Activated CD4-positive, alpha-beta T cell treated with anti-CD3 and anti-CD28 coated beads, Interleukin-2, amount 50 U/mL, for 24 hours (primary cell): ENCODE measurements at places on chromosomes 7 and 10.

GRCh38 chr7:22681312-22681711 lies 45.7 kb upstream of the IL6 start:
- no peak for DNase-seq

DNA sequence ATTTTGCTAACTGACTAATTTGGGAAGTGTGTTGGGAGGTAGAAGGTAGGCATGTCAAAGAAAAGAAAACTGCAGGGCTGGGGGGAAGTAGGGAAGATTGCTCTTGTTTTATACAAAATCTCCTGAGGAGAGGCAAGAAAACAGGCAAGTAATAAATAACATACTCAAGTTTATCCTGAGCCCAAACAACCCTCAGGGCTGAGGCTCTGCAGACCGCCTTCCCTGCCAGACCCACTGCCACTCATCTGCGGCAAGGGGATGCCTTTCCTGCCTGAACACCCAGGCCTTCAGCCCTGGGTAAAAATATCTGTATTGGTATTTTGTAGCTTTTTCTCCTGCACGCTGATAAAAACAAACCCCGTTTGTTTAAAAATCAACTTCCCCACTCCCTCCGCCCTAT lies 399.8 kb upstream of the NFE2L3 start:
- no peak for DNase-seq

GRCh38 chr7:132133501-132133900 lies 442.8 kb downstream of the PLXNA4 start:
- no peak for DNase-seq

DNA sequence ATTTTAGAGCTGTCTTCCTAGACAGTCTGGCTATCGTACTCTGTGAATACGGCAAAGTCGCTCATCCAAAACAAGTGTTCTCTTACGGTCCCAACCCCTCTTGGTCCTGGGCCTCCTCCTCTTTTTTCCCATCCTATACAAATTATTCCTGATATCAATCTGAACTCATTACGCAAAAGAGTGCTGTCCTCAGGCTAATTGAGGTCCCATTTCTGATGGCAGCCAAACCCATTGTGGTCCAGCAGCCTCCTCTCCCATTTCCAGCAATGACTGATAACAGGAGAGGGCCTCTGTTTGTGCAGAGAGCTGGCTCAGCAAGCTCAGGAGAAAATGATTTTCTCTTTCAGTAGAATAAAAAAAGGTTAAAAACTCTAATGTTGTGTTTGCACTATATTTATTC lies 203.4 kb upstream of the GHITM start:
- no peak for DNase-seq

DNA sequence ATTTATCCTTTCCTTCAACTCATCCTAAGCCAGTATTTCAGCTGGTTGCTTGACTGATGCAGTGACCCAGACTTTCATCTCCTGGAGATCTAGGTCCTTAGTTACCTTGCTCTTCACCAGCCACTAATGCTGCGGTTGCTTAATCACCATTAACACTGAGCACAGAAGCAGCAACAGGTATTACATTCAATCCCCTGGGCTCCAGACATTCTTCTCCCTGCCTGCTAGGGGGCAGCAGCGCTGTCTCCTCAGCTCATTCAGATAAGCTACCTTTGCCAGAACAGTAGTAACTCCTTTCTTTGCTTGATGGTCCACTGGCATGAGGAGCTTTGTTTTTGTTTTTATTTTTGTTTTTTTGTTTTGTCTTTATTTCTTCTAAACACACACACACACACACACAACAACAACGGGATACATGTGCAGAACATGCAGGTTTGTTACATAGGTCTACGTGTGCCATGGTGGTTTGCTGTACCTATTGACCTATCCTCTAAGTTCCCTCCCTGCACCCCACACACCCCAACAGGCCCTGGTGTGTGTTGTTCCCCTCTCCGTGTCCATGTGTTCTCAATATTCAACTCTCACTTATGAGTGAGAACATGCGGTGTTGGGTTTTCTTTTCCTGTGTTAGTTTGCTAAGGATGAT lies 1043.2 kb upstream of the C7orf33 start:
- no peak for DNase-seq

DNA sequence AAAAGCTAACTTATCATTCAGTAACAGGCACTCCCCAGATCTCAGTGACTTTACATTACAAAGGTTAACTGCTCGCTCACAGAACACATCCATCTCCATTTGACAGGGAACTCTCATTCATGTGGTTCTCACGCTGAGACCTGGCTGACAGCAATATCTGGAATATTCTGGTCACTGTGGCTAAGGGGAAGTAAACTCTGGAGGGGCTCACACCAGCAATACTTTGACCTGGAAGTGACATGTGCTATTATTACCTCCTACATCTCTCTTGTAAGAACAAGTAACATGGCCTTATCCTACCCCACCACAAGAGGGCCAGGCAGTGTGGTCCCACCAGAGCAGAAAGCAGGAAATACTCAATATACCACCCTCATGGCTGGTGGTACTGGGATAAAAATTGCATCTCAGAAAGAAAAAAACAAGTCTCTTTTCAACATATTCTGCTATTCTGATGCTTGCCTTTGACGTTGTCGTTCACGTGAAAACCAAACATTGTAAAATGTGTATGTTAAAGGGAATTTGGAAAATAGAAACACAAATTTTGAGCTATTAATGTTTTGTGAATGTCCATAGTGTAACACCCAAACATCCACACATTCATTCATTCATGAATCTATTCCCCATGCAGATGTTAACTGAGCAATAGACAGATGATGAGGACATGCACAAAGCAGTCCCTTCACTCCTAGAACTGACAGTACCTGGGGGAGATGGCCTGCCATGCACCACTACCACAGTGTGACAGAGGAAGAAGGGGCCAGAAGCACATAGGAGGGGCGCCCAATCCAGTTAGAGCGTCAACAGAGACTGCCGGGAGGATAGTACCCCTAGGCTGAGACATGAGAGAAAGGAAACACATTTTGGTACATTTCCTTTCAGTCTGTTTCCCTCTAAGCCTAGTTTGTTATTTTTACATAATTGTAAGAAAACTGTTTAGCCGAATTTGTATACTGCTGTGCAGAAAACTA lies 166.0 kb upstream of the SP4 start:
- DNase-seq: no peak

GRCh38 chr7:105642264-105642663 lies 61.0 kb upstream of the EFCAB10 start:
- no peak for DNase-seq

DNA sequence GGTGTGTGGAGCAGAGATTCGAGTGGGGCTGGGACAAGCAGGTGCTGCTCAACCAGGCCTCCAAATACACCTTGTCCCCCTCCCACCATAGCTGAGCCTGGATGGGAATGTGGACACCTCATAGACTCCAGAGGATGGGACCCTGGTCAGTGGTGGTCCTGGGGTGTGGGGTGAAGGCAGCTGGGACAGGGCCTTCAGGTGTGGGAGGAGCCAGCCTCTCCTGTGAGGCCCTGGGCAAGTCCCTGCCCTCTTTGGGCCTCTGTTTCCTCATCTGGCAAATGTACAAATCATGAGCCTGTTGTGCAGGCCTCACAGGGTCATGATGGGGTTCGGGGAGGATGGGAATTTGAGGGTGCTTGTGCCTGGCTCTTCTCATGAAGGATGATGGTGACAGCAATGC lies 362.9 kb upstream of the NUPR2 start:
- DNase-seq: no peak

- DNase-seq: no peak
These were observed 503 bp downstream of the CROT start for GRCh38 chr7:87345962-87346371.

DNA sequence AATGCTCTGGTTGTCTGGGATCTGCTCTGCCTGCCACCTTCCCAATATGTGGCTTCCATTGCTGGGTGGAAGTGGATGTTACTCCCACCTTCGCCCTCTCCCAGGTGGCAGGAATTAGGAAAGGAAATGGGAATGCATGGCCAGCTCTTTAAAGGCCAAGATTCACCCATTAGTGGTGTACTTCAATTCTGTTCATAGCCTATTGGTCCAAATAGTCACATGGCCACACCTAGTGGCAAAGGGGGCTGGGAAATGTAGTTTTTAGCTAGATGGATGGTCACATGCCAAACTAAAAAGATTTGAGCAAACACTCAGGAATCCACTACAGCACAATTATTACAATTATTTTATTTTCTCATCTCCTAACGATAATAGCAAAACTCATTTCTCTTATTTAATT lies 135.1 kb downstream of the NPY start:
- no peak for DNase-seq

GRCh38 chr7:69208848-69209247 lies 389.4 kb upstream of the AUTS2 start:
- DNase-seq: no peak

GRCh38 chr10:30047430-30047829 lies 12.0 kb downstream of the JCAD start:
- DNase-seq: no peak

DNA sequence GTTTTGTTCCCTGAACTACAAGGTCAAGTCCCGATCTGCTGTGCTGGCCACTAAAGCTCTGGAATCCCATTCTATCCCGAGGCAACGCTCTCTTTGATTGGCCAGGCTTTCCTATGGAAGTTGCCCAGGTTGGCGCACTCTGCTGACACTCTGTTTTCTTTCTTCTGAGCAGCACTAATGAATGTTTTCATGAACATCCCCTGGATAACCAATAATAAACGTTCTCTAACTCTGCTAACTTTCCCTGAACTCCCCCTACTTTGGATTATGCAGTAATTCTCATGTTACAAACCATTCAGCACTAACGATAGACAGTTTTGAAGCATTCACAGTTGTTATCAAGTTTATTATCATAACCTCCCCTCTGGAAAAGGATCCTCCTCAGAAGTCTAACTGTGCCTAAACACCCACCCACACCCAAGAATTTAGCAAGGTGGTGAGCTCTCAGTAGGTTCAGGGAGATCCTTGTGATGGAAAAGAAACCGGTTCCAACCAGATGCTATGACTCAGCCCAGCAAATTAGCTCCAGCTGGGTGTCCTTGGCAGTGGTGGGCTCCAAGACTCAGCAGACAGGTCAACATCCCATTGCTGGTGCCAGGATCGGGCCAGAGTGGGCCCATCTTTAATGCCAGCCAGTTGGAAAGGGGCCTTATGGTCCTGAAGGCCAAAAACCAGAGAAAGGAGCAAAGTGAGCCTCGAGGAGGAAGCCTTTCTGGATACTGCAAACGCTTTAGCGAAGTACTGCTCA lies 68.4 kb downstream of the CREB3L2 start:
- DNase-seq: no peak

- no peak for DNase-seq
These were observed 49.4 kb upstream of the CTBP2 start for GRCh38 chr10:125209591-125210355.

GRCh38 chr7:24967696-24968095 lies 12.3 kb downstream of the OSBPL3 start:
- DNase-seq: no peak

GRCh38 chr7:10793995-10794775 lies 179.5 kb upstream of the PHF14 start:
- no peak for DNase-seq

DNA sequence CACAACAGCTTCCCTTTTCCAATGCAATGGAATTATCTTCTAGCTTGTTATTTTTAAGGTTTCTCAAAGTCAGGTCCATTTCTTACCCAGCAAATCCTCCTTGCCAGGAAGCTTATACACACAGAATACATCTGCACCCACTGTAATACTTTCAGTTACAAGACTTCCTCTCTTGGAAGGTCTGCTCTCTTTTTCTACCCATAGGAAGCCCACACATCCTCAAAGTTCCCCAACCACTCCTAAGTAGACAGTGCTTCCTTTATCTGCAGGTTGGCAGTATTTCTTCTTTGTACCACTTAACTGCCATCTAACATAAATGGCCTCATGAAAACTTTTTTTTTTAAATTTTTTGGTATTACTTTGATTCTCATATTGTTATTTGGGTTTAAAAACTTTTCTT lies 155.6 kb downstream of the TAX1BP1 start:
- DNase-seq: no peak

- DNase-seq: no peak
These were observed 472.8 kb upstream of the FZD8 start for GRCh38 chr10:36114913-36115312.

DNA sequence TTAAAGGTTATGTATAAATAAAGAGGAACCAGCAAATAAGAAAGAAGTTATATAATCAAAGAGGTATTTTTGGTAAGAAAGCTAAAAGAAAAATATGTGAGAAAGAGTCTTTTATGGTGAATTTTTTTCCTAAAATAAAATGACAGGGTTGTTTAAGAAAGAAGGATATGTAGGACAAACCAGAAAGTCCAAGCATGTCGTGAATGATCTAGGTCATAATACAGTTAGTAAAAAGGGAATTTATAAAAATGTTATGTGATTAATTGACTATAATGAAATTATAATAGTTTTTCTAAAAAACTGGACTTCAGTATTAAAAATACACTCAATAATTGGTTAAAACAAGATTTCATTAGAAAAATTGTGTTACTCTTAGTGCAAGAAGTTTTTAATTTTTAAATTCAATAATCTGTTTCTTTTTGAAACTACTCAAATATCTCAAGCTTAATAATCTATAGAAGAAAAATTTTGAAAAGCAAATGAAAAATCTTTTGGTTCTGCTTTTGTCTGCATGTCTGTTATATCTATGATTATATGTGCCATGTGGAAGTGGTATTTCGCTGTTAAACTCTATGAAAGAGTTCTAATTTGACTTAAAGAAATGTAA lies 23.3 kb downstream of the AVL9 start:
- no peak for DNase-seq

GRCh38 chr7:98054585-98054984 lies 52.1 kb upstream of the LMTK2 start:
- DNase-seq: no peak

DNA sequence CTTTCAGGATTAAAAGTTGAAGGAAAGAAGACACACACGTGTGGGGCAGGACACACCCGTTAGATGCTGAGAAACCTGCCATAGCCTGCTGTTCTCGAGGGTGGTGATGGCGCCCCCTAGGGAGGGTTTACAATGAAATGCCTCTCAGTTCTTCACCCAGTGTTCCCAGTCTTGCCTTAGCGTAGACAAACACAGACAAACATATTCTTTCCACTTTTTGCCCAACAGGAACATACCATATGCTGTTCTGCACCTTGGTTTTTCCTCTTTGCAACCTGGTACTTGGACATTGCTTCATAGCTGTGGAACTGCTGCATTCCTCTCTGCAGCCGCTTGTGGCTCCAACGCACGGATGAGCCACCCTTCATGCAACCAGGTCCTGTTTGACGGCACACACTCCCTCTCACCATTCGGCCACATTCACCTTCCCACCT lies 23.3 kb upstream of the HSPA12A start:
- DNase-seq: no peak

- DNase-seq: no peak
These were observed 35.0 kb downstream of the SRI start for GRCh38 chr7:88184848-88185304.
